Activated CD4-positive, alpha-beta T cell treated with anti-CD3 and anti-CD28 coated beads, Interleukin-2, amount 10 ng/mL, durations not matched to agents 7 days and 5 days (primary cell): ENCODE measurements at places on chromosomes 3 and 15. TPM values are rescaled to one million over a fixed set of nuclear protein-coding genes. Genes with fewer than 3 reads are reported as not detected.

DNA sequence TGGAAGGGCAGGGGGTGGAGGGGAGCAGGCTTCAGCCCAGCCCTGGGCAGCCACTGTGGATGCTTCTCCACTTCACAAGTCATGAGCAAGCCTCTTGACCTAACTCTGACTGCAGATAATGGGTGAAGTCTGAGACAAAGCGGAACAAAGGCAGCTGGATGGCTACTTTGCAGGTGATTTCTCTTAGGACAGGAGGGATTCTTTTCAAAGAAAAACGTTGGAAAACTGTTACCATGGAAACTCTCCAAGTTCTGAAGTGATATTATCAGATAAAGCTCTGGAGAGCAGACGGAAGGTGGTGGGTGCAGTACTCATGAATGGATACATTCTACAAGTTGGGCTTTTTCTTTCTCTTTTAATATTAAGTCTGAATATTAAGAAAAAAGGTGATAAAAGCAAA, 254.2 kb upstream of the SLCO3A1 start:
- H3K36me3 ChIP-seq, result no peaks in the 10 kb centered on the region
- H3K4me3 ChIP-seq, result no peak overlapping the region
- DNase-seq, result no peak

DNA sequence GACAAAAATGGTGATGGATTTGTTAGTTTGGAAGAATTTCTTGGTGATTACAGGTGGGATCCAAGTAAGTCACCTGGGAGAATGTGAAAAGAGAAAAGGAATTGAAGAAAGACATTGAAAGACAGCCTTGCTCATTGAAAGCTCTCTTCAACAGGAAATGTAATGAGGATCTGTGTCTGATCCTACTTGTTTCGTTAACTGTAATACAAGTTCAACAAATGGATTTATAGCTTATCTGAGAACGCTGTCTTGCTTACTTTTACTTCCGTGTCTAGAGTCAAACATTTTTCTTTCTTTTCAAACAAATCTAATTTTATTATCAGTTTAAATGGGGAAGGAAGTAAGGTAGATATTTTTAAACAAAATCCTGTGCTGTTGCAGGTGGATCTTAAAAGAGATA, 15.9 kb downstream of the RCN2 start:
- no peak overlapping the region for H3K4me3 ChIP-seq
- H3K27ac ChIP-seq, result no peak overlapping the region
- peaks cover 16% of the 10 kb centered on the region for H3K4me1 ChIP-seq

- H3K27me3 ChIP-seq, result no peaks in the 10 kb centered on the region
- no peak overlapping the region for H3K27ac ChIP-seq
- no peak overlapping the region for H3K4me3 ChIP-seq
- H3K36me3 ChIP-seq, result no peaks in the 10 kb centered on the region
- no peak for DNase-seq
- H3K4me1 ChIP-seq, result peaks cover 4% of the 10 kb centered on the region
Measured at GRCh38 chr3:99845331-99845730, 27.7 kb downstream of the CMSS1 start.

GRCh38 chr3:38374221-38374620, 27.6 kb downstream of the XYLB start:
- no peaks in the 10 kb centered on the region for H3K27me3 ChIP-seq
- peaks cover 36% of the 10 kb centered on the region for H3K4me1 ChIP-seq
- peak; percentile 63 for DNase-seq
- peaks cover 43% of the 10 kb centered on the region for H3K36me3 ChIP-seq
- H3K4me3 ChIP-seq, result peak overlapping the region; percentile 44

SOX14 gene
- not detected for total RNA-seq

GRCh38 chr3:138432576-138433240, 1.7 kb upstream of the ESYT3 start:
- H3K27me3 ChIP-seq, result peaks cover 52% of the 10 kb centered on the region
- DNase-seq, result no peak
- no peaks in the 10 kb centered on the region for H3K36me3 ChIP-seq
- no peak overlapping the region for H3K4me3 ChIP-seq
- no peak overlapping the region for H3K27ac ChIP-seq

GRCh38 chr3:197218210-197218609, 80.2 kb downstream of the DLG1 start:
- peaks cover 2% of the 10 kb centered on the region for H3K4me1 ChIP-seq
- peaks cover 1% of the 10 kb centered on the region for H3K36me3 ChIP-seq
- no peak for DNase-seq
- no peak overlapping the region for H3K4me3 ChIP-seq
- no peaks in the 10 kb centered on the region for H3K27me3 ChIP-seq
- no peak overlapping the region for H3K27ac ChIP-seq

CMSS1 gene
- total RNA-seq, result 37.2 TPM
